Stimulated activated CD8-positive, alpha-beta memory T cell treated with anti-CD3 and anti-CD28 coated beads, Interleukin-4, amount 100 ng/mL, for 48 hours (primary cell): ENCODE measurements at places on chromosomes 3 and 15.

GRCh38 chr3:99319450-99319849 is 318.9 kb upstream of the COL8A1 start:
- DNase-seq, result no peak

DNA sequence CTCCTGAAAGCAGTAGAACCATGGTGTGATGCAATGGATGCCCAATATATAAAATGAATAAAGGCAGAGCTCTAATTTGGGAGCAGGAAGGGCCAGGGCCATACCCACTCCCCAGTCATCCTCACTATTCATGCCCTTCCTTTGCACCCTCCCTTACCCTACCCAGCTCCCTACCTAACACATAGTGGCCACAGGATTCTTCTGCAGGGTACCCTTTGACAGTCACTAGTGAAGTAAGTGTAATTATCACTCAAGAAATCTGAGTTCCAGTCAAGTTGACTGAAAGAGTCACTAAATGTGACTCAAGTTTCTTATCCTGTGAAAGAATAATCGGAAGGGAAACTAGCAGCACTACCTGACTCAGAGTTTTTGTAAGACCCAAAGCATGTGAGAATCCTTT is 69.2 kb downstream of the RASA2 start:
- peak; percentile 44 for DNase-seq

DNA sequence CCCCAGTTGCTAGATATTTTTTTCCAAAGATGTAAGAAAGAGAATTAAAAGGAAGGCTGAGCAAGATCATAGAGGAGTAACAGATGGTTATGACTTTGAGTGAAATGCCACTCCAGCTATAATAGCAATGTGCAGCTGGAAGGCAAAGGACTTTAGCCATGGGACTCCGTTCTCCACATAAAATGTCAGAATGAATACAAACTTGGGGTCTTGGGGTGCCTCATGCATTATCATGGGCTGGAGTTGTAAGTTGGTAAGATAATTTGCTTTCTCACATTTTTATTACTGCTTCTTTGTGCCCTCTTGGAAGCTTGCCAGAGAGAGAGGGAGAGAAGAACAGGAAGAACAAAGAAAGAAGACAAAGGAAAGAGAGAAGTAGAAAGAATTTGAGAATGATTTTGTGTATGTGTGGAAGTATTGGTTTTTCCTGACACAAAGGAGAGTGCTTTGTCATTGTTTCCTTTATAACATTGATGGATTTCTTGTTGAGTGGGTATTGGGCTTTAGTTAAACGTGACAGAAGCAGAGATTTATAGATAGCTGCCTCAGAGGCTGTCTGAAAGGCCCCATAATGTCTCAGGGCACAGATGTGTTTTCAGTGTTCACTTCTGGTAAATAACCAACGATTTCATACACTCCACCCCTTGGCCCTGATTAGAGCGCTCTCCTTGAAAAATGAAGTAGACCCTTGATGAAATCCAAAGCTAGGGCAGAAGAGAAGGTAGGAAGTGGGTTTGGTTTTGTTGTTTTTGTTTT is 715.3 kb downstream of the NR2F2 start:
- no peak for DNase-seq

GRCh38 chr15:61657461-61657860 is 402.8 kb downstream of the VPS13C start:
- no peak for DNase-seq

- DNase-seq, result no peak
Observed at GRCh38 chr3:80770106-80771074, 991.1 kb downstream of the GBE1 start.

DNA sequence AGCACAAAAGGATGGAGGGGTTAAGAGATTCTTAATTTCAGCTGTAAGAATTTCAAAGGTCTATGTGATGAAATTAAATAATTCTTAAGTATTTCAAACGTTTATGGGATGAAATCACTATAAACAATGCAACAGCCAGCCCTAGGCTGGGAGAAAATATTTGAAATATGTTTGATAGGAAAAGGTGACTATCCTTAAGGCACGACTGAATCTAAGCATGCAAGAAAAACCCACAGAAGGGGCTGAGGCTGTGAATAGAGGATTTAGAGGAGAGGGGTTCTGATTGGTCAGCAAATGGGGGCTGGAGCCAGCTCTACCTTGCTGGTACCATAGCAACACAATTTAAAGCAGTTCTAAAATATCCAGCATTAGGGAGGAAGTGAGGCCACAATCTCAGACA is 220.8 kb upstream of the ATP10A start:
- no peak for DNase-seq
